EL (cell line): ENCODE measurements at places on chromosomes 5 and 9.

DNA sequence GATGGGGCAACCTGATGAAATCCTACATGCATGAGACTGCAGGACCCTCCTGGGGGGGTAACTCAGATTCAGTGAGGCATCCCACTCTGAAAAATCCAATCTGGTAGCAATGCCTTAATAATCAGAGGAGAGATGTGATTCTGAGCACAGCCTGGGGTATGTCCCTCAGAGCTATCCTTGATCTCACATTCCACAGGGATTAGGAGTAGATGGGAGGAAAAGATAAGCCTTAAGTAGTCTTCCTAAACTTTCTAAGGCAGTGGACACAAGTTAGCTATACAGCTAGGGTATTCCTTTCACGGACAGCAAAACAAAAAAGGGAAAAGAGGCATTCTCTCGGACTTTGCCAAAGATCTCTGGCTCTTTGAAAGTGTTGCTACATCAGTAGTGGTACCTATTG lies 3.9 kb upstream of the SPATA9 start:
- peak; percentile 76 for DNase-seq

DNA sequence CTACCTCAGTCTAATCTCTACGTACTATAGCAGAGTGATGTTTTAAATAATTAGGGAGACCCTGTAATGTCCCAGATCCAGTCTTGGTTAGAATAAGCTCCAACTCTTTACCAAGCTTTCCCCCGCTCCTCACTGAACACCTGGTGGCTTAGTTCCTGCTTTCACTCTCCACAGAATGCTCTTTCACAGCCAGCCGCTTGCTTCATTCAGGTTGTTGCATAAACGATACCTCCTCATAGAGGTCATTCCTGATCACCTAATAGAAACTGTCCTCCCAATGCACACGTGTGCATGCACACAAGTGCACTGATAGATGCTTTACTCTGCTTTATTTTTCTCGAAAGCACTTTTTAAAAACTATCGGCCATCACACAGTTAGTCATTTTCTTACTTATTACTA lies 298.1 kb downstream of the TRPM3 start:
- no peak for DNase-seq

- no peak for DNase-seq
Observed at GRCh38 chr5:90871391-90871991, 312.9 kb downstream of the ADGRV1 start.

GRCh38 chr5:98954392-98955028 lies 25.7 kb upstream of the CHD1 start:
- no peak for DNase-seq

GRCh38 chr5:59264639-59265245 lies 628.8 kb downstream of the PDE4D start:
- DNase-seq = peak; percentile 5

DNA sequence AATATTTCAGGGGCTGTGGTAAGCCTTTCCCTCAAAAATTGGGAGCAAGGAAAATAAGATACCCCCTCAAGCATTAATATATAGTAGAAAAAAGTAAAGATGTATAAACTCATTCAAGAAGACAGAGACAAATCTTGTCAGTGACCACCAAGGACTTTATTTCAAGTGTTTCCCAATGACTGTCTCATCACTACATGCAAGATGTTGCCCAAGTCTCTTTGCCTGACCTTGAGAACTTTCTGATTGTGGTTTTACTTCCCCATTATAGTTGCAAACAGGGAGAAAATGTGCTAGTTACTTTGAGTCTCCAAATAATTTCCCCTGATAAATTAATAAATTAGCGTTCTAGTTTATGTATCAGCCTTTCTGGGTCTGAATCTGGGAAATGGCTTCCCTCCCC lies 4.0 kb upstream of the SLC46A2 start:
- no peak for DNase-seq
